ENCODE measurements at places on chromosomes 2 and 18.

- DNase-seq = no peak
Measured at GRCh38 chr2:152437276-152438108, 102.5 kb downstream of the FMNL2 start.

DNA sequence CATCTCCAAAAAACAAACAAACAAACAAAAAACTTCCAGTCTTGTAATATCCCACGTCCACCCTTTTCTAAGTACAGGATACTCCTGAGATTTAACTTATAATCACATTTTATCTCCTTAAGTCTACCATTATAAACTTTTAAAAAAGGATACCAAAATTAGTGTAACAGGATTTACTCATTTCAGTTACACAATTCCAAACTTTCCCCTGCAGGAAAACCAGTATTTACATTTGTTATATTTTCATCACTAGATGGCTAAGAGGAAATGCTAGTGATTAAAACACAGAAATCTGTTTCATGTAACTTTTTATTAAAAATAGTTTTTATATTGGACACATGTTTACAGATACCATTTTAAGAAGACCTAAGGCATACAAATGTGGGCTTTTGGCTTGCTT lies 27.5 kb downstream of the CFAP36 start:
- no peak for DNase-seq

DNA sequence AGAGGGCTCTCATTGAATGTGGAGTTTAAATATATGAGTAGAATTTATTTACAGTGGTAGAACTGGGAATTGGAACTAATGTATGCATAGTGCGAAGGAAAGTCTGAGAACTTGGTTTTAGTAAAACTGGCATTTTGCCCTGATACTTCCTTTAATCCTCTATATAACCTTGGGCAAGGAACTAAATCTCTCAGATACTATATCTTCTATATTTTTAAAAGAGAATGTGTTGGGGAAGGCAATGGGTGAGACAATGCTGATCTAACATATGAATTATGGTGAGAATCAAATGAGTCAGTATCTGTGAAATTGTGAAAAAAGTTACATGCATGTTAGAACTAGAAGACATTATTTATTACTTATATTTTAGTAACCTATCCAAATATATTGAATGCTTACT lies 2109.4 kb upstream of the PIK3C3 start:
- no peak for DNase-seq

DNA sequence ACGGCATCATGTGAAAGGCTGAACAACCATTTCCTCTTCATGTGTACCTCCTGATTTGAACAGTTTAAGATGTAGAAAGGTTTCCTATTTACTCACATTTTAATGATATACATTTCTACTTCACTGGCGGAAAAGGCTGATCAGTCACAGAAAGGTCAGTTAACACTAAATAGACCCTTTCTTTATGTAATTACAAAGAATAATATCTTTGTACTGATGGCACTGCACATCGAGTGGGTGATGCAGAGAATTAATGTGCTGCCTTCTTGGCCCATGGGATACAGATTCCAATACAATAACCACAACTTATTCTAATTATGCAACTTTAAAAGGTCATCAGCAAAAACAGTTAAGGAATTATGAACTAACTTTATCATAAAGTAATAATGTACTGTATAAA lies 328.5 kb upstream of the KLHL14 start:
- no peak for DNase-seq

DNA sequence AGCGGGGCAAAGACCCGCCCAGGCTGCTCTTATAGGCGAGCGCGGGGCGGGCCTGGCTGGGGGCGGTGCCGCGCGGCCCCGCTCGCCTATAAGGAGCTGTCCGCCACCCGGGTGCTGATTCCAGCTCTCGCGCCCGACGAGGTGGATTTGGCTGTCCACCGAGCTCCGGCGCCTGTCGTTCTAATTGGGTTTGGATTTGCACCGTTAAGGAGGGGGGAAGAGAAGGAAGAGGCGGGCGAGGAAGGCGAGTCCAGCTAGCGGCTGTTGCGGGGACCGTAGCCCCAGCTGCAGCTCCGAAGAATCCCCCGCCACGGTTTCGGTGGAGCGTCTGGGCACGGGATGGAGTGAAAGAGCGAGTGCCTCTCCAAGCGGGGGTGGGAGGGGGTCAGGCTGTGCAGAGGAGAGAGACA lies at the start of gene CNTNAP5:
CNTNAP5 (plus strand) TSS at position 117 of the 410 bp plus-strand sequence. CDS start 364 bp downstream, outside the sequence.
- no peak for DNase-seq

- no peak for DNase-seq
Measured at GRCh38 chr2:216373896-216374295, 1.6 kb upstream of the MARCHF4 start.

- DNase-seq = no peak
Measured at GRCh38 chr18:12645254-12645653, 12.7 kb downstream of the SPIRE1 start.

DNA sequence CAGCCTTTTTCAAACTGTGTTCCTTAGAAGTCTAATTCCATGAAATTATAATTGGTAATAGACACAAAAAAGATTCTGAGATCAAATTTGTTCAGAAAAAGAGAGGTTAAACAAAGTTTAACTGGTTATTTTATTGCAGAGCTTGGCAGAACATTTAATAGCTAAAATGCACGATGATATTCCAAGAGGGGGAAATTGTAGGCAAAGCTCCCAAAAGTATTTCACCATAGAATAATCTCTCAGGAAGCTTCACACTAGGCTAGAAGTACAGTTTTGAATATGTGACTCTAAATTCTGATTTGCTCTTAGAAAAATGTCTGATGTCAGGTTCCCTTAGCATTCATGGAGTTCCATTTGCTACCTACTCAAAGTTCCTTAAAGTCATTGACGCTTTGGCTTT lies 292.4 kb upstream of the SETBP1 start:
- DNase-seq = no peak

DNA sequence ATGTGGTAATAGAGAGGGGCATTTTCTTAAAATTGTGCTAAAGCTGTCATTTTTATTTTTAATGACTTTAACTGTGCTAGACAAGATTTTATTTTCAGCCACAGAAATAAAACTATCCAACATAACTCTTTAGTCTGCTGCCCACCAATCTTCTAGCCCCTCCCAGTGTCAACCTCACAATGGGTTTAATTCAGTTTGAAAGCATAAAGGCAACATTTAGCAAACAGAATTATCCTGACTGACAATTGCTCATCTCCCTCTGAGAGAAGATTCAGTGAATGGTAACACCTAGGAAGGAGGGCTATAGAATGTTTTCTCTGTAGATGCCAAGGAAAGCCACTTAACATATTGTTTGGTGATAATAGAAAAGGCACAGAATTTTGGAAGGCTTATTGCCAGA lies 5.2 kb downstream of the ERMN start:
- DNase-seq = no peak

DNA sequence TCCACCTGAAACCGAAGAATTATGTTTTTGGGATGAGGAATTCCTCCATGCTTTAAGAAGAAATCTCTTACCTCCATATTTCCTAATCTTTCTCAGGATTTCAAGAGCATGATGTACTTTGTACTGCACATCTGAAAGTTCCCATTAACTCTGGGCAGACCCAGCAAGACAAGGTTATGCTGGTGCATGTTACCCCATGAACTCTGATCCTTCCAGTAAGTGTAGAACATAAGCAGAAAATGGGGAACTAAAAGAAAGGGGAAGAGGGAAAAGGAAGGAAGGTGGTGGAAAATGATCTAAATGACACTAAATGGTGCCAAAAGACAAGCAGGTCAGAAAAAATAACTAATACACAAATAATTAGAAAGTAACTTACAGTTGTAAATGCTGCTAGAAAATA lies 50.7 kb downstream of the STRN start:
- peak; percentile 44 for DNase-seq

- no peak for DNase-seq
Measured at GRCh38 chr2:71667256-71668182, 214.2 kb downstream of the DYSF start.

GRCh38 chr18:5451871-5452270 lies 91.9 kb downstream of the EPB41L3 start:
- no peak for DNase-seq

DNA sequence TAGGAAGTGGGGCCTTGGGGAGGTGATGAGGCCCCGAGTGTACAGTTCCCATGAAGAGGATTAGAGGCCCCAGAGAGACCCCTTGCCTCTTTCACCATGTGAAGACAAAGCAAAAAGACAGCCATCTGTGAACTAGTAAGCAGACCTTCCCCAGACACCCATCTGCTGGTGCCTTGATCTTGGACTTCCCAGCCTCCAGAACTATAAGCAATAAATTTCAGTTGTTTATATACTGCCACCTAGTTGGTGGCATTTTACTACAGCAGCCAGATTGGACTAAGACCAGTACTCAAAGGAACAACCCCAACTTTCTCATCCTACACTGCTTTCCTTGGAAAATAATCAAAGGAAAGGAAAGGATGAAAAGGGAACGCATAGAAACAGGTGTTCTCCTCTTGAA lies 27.9 kb upstream of the CREG2 start:
- no peak for DNase-seq

DNA sequence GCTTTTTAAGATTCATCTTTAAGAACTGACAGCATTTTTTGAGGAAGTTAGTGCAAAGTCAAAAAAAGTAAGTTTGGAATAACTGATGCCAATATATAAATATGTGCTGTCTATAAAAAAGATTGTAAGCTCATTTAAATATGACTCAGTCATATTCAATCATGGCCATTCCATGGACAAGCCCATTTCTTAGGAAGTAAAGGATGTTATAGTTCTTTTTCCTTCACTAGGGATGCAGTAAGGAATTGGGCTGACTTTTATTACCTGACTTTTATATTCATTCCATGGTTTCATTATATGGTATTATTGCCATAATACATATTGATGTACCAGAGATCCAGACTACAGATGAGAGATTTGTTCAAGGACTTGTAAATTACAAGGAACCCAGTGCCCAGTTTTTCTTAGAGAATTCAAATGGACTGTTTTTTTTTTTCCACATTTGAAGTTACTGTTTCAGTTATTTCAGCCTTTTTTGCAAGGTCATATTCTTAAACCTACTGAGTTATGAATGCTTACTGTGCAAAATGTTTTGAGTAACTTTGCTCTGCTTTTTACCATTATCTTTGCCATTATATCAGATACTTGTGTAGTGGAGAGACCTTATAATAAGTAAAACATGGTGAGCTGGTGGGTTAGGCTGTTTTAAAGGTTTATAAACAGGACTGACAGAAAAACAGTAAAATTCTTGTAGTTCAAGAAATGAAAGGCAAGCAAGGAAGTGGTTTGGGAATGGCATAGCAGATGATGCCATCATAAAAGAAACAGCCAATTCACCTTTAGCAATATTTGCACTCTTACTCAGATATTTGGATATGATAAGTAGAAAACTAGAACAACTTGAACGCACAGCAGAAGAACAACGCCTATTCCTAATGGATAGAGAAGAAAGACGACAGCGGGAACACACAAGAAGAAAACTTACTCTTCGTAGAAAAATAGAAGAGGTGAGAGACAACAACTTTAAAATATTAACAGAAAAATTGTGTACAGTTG lies 7.6 kb downstream of the FSIP2 start:
- no peak for DNase-seq

GRCh38 chr18:35352283-35352682 lies 8.1 kb upstream of the ZNF24 start:
- no peak for DNase-seq

- DNase-seq = no peak
Measured at GRCh38 chr2:115880558-115880957, 1438.1 kb downstream of the DPP10 start.

Data from CD14-positive monocyte (primary cell).